Smooth muscle cell of the brain vasculature (primary cell): ENCODE measurements at places on chromosomes 12 and 14.

DNA sequence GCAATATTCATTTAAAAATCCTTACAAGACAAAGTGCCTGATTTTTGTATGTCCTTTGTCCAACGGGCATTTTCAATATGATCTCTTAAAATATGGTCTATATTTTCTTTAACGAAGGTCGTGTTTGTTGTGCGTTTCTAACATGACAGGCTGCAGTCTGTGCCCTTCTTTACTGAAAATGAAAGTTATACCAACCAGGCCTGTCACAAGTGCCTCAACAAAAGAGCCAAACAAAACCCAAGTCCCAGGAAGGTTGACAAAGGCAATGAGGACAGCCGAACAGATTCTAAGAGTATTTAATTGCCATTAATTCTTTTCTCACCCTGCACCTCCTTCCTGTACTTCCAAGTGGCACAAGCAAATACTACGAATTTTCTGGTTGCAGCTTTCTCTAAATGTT is 13.9 kb downstream of the PAX9 start:
- DNase-seq = no peak

DNA sequence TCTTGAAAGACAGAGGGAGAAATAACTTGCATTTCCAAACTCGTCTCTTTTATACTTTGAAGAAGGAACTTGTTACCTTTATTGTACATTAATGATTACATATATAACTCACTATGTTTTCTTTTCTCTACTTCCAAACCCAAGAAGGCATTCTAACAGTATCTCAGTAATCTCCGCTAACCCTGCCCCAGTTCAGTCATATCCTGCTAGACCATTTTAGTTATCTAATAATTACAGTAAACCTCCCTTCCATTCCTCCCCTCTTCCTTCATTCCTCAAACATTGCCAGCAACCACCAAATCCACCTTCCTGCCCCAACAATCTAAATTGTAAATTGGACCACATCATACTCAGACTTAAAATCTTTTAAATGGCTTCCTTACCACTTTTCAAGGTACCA is 30.6 kb downstream of the STK38L start:
- DNase-seq = no peak

DNA sequence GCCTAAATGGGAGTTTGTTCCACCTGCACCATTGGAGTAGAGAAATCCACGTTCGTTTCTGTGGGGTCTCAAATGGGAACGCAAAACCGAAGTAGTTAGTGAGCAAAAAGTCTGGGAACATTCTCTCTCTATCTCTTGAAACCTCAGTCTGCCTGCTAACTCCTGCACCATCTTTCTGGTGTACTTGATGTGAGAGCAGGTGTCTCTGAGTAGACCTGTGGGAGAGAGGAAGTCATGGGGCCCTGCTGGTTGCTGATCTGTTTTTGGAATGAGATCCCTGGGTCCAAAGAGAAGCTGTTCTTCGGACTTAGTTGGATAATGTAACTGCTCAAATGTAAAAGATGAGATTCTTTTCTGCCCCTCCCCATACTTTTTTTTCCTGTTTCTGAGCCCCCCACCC is 57.3 kb downstream of the MAX start:
- DNase-seq = no peak

DNA sequence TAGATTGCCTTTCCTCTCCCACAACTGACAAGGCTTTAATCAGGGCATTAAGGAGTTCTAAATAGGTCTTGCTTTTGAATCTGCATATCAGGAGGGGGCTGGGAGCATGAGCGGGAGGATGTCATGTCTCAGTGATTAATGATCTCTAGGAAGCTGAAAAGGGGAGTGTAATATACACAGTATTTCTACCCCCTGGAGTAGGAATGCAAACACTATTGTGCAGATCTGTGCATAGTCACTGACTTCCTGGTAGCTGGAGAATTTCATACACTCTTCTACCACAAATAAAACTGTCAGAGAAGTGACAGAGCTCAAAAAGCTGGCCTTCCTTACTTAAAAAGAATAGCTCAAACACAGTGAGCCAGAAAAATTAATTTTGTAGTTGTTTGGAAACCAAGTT is 65.8 kb downstream of the RIC8B start:
- DNase-seq = peak; percentile 10

DNA sequence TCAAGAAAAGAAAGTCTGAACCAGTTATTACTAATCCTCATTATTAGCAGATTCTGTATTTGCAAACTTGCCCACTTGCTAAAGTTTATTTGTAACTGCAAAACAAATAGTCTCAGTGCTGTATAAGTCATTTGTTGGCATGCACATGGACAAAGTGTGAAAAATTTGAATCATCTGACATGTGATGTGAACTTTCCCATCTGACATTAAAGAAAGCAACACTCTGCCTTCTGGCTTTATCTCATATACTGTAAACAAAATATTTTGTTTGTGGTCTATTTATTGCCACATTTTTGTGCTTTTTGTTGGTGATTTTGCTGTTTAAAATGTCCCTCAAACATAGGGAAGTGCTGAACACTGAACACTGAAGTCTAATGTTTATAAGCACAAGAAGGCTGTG is 513.8 kb downstream of the RPL10L start:
- no peak for DNase-seq

DNA sequence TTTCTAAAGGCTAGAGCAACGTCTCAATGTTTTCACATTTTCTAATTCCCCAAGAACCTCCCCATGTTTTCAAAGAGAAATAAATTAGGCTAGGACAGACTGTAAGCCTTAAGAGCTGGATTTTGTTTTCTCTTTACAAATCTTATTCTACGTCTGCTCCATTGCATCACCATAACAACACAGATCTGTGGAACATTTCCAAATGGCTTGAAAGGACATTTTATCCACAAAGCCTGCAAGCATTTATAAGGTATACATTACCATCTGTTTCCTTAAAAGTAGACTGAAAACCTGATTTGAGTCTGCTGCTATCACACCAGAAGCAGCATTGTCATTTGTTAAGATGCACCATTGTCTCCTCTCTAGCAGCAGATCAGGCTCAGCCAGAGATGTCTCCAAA is 115.3 kb upstream of the PLEKHA5 start:
- no peak for DNase-seq

DNA sequence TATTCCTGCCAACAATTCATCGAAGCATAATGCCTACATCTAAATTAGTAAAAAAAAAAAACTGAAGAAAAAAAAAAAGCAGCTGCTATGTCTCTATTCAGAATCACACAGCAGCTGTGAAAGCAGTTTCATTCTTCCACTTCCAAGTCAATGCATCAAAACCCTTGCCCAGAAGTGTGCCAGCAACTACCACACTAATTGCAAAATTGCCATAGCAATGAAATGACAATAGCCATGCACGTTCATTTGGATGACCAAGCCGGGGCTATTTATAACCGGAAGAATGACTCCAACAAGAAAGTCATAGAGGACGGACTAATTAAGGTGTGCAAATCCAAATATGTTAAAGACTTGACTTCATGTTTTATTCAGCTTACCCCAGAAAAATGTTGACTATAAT is 42.5 kb downstream of the SLC2A13 start:
- no peak for DNase-seq

DNA sequence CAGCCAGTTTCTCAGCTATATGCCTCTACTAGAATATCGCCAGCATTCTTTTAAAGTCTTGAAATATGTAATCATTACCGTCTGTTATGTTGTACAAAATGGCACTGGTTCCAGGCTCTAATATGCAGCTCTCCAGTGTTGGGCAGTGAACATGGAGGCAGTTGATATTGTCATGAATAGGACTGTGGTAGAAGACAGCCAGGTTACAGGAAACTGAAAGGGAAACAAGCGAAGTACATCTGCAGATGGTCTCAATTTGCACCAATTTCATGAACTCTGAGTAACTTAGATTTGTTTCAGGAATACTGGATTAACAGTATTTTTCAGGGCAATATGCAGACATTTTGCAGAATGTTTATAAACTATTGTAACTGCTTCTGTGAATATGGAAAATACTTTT is 13.4 kb upstream of the KLHL42 start:
- no peak for DNase-seq

DNA sequence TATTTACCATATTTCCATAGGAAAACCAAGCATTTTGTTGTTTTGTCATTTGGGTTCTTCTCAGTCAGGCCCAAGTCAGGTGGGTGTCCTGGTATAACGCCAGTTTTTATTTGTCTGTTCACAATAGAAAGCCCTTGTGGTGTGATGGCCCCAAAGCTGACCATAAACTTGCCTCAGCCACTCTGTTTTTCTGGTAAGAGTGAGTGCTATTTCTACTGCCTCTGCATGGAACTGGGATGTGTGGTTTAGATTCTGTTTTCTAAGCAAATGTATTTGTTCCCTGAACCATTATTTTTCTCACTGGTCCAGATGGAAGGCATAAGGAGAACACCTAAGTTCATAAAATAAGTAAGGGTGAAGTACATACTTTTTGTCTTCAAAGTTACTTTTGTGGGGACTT is 1.8 kb upstream of the SSPN start:
- DNase-seq = no peak

GRCh38 chr14:30848449-30849240 is 25.7 kb upstream of the COCH start:
- no peak for DNase-seq

DNA sequence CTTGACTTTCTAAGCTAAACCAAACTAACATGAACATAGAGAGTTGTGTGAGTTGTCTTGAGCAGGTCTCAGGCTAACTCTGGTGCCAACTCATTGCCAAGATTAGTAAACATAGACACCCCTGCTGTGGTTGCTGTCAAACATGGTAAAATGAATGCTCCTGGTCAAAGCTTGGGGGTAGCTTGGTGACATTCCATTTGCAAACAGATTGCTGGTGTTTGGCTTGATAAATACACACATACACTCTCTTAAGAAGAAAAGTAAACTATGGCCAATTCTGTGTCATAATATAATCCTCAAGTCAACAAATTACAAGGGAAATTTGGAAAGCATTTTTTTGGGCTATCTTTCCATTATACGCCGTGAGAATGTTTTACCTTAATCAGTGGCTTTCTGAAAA is 386.4 kb upstream of the PDE3A start:
- no peak for DNase-seq

DNA sequence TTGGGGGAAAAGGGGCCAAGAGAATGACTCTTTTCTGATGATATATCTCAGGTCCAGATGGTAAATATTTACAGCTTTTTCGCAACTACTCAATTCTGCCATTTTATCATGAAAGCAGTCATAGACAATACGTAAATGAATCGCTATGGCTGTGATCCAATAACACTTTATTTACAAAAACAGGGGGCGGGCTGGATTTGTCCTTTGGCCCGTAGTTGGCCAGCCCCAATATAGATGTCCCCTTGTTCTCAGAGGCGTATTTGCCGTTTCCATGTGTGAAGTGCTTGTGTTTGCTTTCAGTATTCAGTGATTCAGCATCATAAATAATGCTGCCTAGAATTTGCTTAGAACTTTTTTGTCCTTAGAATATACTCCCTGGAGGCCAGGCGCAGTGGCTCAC is 77.2 kb downstream of the CCDC92 start:
- no peak for DNase-seq

GRCh38 chr14:57345106-57345505 is 45.3 kb upstream of the NAA30 start:
- no peak for DNase-seq

GRCh38 chr12:6766651-6767349 is 637 bp downstream of the PTMS start:
- no peak for DNase-seq

DNA sequence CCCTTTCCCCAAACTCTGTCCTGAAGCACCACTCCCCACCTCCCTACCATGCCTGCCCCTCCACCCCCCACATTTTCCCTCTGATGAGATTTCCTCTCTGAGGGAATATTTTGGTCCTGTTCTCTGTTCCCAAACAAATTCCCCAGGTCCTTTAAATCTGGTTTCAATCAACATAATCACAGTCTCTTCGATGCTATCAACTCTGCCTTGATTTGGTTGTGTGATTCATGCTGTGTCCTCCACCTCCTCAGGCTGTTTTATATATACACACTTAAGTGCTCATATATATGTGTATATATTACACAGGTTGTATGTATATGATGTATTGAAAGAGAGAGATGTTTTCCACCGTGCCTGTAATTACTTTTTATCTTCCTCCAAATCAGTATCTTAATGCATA is 36.0 kb downstream of the NTF3 start:
- DNase-seq = no peak

GRCh38 chr12:22474970-22475720 is 69.2 kb downstream of the C2CD5 start:
- DNase-seq = no peak

DNA sequence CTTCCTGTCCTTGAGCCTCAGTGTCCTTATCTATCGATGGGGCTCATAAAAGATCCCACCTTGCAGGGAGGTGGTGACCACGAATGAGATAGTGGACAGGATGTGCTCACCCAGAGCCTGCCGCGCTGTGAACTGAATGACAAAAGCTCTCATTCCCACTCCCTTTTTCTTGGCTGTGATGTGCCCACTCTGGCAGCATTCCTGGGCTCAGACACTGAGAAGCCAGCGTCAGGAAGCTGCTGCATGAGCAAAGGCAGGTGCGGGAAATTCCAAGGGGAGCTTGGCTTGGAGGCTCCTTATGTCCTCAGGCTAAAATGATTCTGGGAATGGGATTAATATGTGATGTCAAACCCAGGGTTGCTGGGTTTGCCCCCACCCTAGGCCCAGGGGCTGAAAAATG is 61.6 kb downstream of the EFCAB11 start:
- no peak for DNase-seq

- no peak for DNase-seq
These were observed 192.8 kb upstream of the EEA1 start for GRCh38 chr12:93121729-93122488.

GRCh38 chr14:46672128-46672527 is 20.5 kb upstream of the RPL10L start:
- no peak for DNase-seq

- no peak for DNase-seq
These were observed 25.3 kb upstream of the SPTLC2 start for GRCh38 chr14:77641534-77642341.

GRCh38 chr12:111597831-111598636 is 1.1 kb downstream of the ATXN2 start:
- no peak for DNase-seq

- DNase-seq = no peak
These were observed 2.9 kb upstream of the TDRD9 start for GRCh38 chr14:103925316-103925715.

- DNase-seq = no peak
These were observed 323.6 kb downstream of the ZFP36L1 start for GRCh38 chr14:68469208-68469713.

DNA sequence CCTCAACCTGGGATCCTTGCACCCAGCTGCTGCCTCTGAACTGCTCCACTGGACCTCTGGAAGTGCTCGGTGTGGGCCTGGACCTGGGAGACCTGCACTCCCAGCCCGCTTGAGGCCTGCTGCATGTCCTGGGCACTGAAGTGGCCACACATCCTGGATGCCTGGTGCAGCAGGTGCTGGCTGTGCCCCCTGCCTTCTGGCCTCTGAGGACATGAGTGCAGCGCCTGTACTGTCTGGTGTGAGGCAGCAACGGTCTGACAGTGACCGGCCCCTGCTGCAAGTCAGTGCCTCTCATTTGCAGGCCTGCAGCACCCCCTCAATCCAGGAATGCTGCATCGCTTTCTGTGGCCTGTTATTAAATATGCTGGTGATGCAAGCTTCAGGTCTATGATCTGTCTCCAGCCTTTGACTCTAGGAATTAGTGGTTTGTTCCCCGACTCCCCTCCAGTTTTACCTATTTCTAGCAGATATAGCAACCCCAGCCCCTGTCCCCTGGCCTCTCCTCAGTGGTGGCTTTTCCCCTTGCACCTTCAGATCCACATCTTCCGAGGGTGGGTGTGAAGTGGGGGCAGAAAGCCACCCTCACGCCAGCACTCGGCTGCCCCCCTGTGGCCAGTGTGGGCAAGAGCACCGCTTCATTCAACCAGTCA is 3.6 kb downstream of the SMIM41 start:
- no peak for DNase-seq

GRCh38 chr14:49438256-49438770 is 147.9 kb downstream of the RPS29 start:
- DNase-seq = no peak

GRCh38 chr12:123129621-123130020 is 21.3 kb downstream of the PITPNM2 start:
- DNase-seq = no peak
